CD14-positive monocyte (primary cell): ENCODE measurements at places on chromosomes 12 and 14.
A peak's percentile ranks its signal among the peaks of the same experiment; 100 is the strongest.

DNA sequence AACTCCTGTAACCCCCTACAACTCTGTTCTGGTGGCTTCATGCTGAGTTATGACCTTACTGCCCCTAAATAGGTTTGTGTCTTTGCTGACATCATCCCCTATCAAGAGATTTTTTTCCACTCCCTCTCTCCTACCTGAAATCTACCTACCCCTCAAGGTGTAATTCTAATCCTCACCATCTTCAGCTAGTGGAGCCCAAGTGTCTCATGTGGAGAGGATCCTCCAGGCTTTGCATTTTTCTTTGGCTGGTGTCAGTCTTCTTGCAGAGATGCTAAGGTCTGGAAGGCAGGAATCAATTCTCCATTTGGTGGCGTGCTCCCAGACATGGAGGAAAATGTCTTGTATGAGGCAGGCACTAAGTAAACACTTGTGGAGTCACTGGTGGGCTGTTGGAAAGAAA is 74.8 kb upstream of the PRMT8 start:
- H3K27ac ChIP-seq = no peak overlapping the region
- H3K27me3 ChIP-seq = no peaks in the 10 kb centered on the region
- DNase-seq = no peak
- no peaks in the 10 kb centered on the region for H3K36me3 ChIP-seq

GRCh38 chr12:76636121-76636692 is 76.6 kb upstream of the OSBPL8 start:
- H3K36me3 ChIP-seq = no peaks in the 10 kb centered on the region
- no peak overlapping the region for H3K4me3 ChIP-seq
- H3K27ac ChIP-seq = no peak overlapping the region
- H3K4me1 ChIP-seq = no peaks in the 10 kb centered on the region
- H3K27me3 ChIP-seq = no peaks in the 10 kb centered on the region

GRCh38 chr14:68335312-68335711 is 457.6 kb downstream of the ZFP36L1 start:
- H3K36me3 ChIP-seq = no peaks in the 10 kb centered on the region
- no peak for DNase-seq
- H3K4me1 ChIP-seq = peaks cover 28% of the 10 kb centered on the region
- no peaks in the 10 kb centered on the region for H3K27me3 ChIP-seq

DNA sequence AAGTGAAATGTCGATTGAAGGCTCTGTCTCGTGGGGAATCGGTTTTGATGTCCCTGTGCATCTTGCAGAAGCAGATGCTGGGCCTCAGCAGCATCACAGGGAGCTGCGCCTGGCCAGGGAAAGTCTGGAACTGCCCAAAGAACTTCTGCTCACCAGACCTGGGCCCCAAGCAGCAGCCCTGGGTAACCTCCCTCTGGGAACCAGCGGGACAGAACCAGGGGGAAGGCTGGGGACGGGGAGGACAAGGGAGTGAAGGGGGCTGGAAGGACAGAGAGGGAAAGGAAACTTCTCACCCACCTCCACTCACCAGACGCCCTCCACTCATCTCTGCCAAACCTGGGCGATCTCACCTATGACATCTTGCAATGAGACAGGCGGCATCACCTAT is 26.8 kb upstream of the C14orf180 start:
- DNase-seq = no peak
- no peaks in the 10 kb centered on the region for H3K36me3 ChIP-seq
- no peaks in the 10 kb centered on the region for H3K4me1 ChIP-seq
- no peak overlapping the region for H3K4me3 ChIP-seq
- H3K27me3 ChIP-seq = no peaks in the 10 kb centered on the region
- H3K27ac ChIP-seq = no peak overlapping the region

- no peak overlapping the region for H3K4me3 ChIP-seq
- no peaks in the 10 kb centered on the region for H3K27me3 ChIP-seq
- no peak overlapping the region for H3K27ac ChIP-seq
- H3K4me1 ChIP-seq = no peaks in the 10 kb centered on the region
These were observed 926.7 kb downstream of the GALC start for GRCh38 chr14:87066221-87066817.

DNA sequence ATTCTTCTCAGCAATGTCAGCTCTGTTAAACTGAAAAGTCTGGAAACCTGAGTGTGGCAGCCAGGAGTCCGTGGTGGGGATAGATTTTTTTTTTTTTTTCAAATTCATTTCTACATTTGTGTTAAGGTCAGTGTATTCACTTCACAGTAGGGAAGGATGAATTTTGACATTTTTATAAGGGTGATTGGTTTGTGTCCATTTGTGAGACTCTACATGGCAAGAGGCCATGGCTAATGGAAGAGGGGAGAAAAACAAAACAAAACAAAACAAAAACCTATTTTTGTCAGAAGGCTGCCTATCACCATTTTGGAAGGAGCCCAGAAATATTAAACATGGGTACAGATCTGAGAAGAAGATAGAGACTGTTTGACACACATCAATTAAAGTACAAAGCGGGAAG is 176.1 kb downstream of the RMST start:
- H3K4me1 ChIP-seq = no peaks in the 10 kb centered on the region
- H3K27me3 ChIP-seq = no peaks in the 10 kb centered on the region
- no peak overlapping the region for H3K27ac ChIP-seq
- no peaks in the 10 kb centered on the region for H3K36me3 ChIP-seq
- no peak overlapping the region for H3K4me3 ChIP-seq

- DNase-seq = no peak
- H3K4me1 ChIP-seq = peaks cover 24% of the 10 kb centered on the region
- H3K36me3 ChIP-seq = no peaks in the 10 kb centered on the region
- H3K27ac ChIP-seq = no peak overlapping the region
These were observed 1.4 kb upstream of the GSC start for GRCh38 chr14:94771158-94771905.

DNA sequence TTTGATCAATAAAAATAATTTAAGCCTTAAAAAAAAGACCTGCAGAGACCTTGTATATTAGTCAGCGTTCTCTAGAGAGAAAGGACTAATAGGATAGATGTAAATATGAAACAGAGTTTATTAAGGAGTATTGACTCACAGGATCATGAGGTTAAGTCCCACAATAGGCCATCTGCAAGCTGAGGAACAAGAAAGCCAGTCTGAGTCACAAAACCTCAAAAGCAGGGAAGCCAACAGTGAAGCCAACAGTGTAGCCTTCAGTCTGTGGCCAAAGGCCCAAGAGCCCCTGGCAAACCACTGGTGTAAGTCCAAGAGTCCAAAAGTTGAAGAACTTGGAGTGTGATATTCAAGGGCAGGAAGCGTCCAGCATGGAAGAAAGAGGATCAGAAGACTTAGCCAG is 66.3 kb downstream of the TBX5 start:
- DNase-seq = no peak
- H3K36me3 ChIP-seq = no peaks in the 10 kb centered on the region
- no peak overlapping the region for H3K27ac ChIP-seq
- no peak overlapping the region for H3K4me3 ChIP-seq
- H3K27me3 ChIP-seq = no peaks in the 10 kb centered on the region

- H3K27ac ChIP-seq = no peak overlapping the region
- no peaks in the 10 kb centered on the region for H3K36me3 ChIP-seq
- no peak overlapping the region for H3K4me3 ChIP-seq
- no peaks in the 10 kb centered on the region for H3K27me3 ChIP-seq
- no peaks in the 10 kb centered on the region for H3K4me1 ChIP-seq
These were observed 122.1 kb upstream of the PARP11 start for GRCh38 chr12:3995306-3995705.

DNA sequence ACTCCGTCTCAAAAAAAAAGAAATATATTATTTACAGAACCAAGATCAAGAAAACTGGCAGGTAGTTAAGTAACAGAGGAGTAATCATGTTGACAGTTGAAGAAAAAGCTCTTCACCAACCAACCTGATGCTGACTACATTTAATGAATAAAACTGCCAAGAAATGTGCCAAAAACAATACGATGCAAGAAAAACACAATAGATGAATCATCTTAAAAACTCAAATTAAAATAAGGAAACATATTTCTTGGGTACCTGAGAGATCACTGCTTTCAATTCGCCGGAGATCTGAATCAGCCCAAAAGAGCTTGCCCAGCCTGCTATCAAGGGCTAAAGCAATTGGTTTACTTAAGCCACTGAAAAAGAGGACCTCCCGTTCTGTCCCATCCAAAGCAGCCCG is 76.4 kb downstream of the BCL2L14 start:
- H3K4me1 ChIP-seq = no peaks in the 10 kb centered on the region
- H3K27me3 ChIP-seq = no peaks in the 10 kb centered on the region
- no peaks in the 10 kb centered on the region for H3K36me3 ChIP-seq
- DNase-seq = no peak

DNA sequence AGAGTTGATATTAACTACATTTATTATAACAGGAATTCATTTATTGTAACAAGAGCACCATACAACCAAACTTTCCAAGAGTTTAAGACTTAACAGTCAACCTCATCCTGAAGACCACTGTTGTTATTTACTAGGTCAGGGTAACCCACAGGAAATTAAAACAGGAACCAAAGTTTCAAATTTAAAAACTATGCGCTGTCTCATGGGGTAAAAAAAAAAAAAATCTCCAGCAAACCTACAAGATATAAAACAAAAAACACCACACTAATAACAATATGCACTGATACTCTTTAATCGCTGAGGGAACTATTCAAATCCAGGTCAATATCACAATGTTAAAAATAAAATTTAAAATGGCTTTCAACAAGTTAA is 44.5 kb downstream of the FOXN3 start:
- no peak for DNase-seq
- H3K4me3 ChIP-seq = no peak overlapping the region
- no peaks in the 10 kb centered on the region for H3K27me3 ChIP-seq
- H3K4me1 ChIP-seq = peaks cover 13% of the 10 kb centered on the region

- peaks cover 21% of the 10 kb centered on the region for H3K4me1 ChIP-seq
- H3K27ac ChIP-seq = no peak overlapping the region
- H3K4me3 ChIP-seq = peak overlapping the region; percentile 94
- peaks cover 15% of the 10 kb centered on the region for H3K36me3 ChIP-seq
These were observed 1.0 kb downstream of the SOCS4 start for GRCh38 chr14:55028066-55028465.

GRCh38 chr14:63659726-63660125 is 18.1 kb upstream of the WDR89 start:
- H3K27me3 ChIP-seq = no peaks in the 10 kb centered on the region
- no peak overlapping the region for H3K4me3 ChIP-seq
- peaks cover 19% of the 10 kb centered on the region for H3K4me1 ChIP-seq
- no peak overlapping the region for H3K27ac ChIP-seq
- no peaks in the 10 kb centered on the region for H3K36me3 ChIP-seq
- no peak for DNase-seq

- H3K36me3 ChIP-seq = no peaks in the 10 kb centered on the region
- no peak for DNase-seq
- H3K27me3 ChIP-seq = no peaks in the 10 kb centered on the region
- H3K4me1 ChIP-seq = no peaks in the 10 kb centered on the region
- H3K4me3 ChIP-seq = no peak overlapping the region
These were observed 151.6 kb downstream of the DPF3 start for GRCh38 chr14:72742118-72742837.

- peaks cover 4% of the 10 kb centered on the region for H3K36me3 ChIP-seq
- DNase-seq = no peak
- H3K4me1 ChIP-seq = no peaks in the 10 kb centered on the region
- no peak overlapping the region for H3K4me3 ChIP-seq
- H3K27me3 ChIP-seq = no peaks in the 10 kb centered on the region
- no peak overlapping the region for H3K27ac ChIP-seq
These were observed 79.0 kb downstream of the WDR20 start for GRCh38 chr14:102218688-102219087.

DNA sequence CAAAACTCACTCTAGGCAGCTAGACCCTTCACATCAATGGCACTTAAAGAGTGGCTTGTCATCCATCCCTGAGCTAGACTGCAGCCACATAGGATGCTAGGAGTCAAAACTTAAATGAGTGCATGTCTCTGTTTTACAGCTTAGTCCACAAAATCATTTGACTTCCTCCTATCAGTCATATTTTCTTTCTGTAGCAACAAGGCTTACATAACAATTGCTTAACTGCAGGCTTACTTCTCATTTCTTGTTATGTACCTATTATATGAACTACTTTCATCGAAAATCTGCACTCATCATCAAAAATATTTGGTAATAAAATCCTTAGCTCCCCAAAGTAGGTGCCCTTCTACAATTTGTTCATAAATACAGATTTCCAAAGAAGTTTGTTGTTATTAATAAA is 30.1 kb downstream of the CLEC1A start:
- peaks cover 48% of the 10 kb centered on the region for H3K4me1 ChIP-seq
- no peaks in the 10 kb centered on the region for H3K36me3 ChIP-seq
- peak overlapping the region; percentile 63 for H3K27ac ChIP-seq
- peak overlapping the region; percentile 17 for H3K4me3 ChIP-seq
- H3K27me3 ChIP-seq = no peaks in the 10 kb centered on the region

DNA sequence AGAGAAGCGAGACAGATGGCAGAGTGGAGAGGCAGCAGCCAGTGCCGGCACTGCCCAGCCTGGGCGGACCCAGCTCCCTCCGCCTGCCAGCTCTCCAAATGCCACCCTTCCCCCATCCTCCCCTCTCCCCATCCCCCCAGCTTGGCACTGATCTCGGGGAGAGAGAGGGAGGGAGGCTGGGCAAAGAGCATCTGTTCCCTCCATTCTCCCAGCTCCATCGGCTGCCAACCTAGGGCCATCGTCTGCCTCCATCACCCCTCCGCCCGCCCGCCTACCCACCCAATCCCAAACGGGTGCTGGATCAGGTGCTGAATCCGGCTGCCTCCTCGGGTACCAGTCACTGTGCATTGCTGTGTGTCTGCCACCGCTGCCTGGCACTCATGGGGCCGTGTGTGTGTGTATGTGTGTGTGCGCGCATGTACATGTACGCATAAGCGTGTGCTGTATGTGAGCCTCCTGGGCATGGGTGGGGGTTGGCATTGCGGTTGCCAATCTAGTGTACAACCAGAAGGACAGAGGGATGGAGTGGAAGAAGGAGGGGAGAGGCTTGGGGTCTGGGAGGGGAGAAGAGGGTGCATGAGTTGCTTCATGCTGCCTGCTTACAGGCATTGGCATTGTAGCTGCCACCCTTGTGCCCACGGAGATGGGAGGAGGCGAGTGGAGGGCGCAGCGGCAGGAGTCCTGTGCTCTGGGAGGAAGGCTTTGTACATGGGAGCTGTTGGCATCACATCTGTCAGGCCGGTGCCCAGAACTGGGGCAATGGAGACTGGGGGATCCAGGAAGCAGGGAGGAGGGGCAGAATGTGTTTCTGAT is 38.4 kb downstream of the ZFHX2 start:
- no peak overlapping the region for H3K27ac ChIP-seq
- no peaks in the 10 kb centered on the region for H3K4me1 ChIP-seq
- no peaks in the 10 kb centered on the region for H3K27me3 ChIP-seq
- no peak for DNase-seq
- H3K36me3 ChIP-seq = no peaks in the 10 kb centered on the region
